Karpas-422 (cell line): ENCODE measurements at places on chromosomes 5 and 9.

GRCh38 chr5:80106916-80107315 lies 71.8 kb downstream of the THBS4 start:
- DNase-seq, result no peak

DNA sequence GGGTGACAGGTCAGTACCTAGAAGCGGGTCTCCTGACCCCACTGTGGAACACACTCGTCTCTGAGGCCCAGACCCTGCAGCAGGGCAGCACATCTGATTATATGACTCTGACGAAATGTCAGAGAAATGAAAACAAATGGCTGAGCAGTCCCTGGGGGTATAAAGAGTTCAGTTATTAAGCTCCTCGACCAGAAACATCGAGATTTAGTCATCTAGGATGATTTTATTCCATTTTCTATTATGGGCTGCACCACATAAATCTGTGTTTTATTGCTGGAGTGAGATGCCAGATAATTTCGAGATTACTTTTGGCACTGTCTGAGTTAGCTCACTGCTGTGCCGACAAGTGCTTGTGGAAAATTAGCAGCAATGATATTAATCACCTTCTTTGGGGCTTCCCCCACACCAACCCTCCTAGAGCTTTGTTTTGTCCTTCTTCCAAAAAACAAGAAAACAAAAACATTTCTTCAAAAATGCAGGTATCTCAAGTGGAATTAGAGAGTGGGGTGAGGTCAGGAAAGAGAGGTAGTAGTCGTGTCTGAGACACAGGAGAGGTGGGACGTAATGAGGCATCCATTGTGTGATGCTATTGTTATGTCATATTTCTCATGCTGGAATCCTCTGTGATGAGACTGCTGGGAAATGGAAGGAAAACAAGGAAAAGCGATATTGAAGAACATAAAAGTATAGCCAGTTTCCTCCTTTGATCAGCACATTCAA lies 495.5 kb downstream of the DMAC1 start:
- DNase-seq, result no peak

- no peak for DNase-seq
Measured at GRCh38 chr5:123000731-123001130, 35.8 kb downstream of the PPIC start.

DNA sequence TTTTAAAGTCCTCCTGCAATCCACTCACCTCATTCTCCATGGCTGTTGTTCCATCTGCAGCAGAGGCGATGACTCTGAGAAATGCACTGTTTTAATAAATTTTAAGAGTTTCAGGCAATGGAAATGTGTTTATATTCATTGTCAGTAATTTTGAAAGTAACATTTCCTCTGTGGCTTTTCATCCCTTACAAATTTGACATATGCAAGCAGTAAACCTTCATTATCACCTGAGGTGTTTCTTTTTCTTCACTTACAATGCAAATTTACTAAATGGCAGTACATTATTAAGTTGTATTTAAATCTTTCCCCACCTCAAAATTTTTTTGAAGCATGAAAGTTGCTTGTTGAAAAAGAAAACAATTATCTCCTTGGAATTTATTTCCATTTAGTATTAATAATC lies 136.9 kb downstream of the DIRAS2 start:
- DNase-seq, result no peak

DNA sequence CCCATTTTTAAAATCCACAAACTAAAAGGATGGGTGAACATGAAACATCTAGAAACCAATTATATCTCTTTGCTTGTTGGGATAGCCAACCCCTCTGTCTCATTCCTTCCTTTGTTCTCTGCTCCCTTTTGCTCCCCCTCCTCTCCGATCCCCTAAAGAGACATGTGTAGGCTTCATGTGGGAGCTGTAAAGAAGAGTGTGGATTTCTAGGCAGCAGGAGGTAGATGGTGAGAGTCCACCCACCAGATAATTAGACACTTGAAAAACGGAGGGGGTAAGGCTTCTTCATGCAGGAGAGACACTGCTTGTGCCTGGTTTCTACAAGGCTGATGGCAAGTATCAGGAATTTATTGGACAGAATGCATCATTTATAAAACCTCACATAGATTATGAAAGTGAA lies 27.3 kb upstream of the CFAP157 start:
- DNase-seq, result no peak

GRCh38 chr5:131795228-131795627 lies 1.6 kb downstream of the FNIP1 start:
- peak; percentile 57 for DNase-seq

DNA sequence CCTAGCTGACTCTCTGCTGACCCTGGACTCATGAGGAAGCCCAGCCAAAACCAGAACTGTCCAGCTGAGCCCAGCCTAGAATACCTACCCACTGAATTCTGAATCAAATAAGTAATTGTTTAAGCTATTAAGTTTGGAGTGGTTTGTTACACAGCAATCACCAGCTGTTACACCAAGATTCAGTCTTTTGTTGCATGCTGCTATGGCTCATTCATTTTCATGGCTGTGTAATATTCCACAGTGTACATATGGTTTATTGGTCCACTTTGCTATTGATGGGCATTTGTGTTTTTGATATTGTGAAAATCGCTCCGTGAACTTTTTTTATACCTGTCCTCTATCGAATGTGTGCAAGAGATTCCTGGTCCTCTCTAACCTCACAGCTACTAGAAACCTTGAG lies 156.4 kb downstream of the FGF18 start:
- DNase-seq, result no peak

DNA sequence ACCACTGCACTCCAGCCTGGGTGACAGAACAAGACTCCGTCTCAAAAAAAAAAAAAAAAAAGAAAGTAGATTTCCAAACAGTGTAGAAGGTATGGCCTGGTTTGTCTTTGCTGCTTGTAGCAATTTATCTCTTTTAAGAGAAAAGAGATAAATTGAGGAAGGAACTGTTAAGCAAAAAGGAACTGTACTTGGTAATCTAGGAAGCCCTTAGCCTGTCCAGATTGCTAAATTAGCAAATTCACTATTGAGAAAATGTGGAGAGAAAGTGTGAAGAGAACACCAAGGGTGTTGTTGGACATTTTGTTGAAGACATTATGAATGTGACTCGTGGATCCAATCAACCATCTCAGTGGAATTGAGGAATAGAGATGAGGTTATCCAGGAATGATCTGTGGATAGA lies 13.0 kb upstream of the SUSD3 start:
- DNase-seq, result no peak

GRCh38 chr9:96460882-96461281 lies 10.9 kb downstream of the HABP4 start:
- no peak for DNase-seq

DNA sequence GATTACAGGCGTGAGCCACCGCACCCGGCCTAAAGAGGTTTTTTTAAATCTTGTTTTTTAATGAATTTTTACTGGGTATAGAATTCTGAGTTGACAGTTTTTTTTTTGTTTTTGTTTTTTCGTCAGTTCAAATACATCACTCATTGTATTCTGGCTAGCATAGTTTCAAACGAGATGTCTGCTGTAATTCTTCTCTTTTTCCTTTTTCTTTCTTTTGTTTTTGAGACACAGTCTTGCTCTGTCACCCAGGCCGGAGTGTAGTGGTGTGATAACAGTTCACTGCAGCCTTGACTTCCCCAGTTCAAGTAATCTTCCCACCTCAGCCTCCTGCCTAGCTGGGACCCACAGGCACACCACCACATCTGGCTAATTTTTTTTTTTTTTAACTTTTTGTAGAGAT lies 2.2 kb upstream of the PRRT1B start:
- no peak for DNase-seq

- no peak for DNase-seq
Measured at GRCh38 chr5:1264211-1264610, 30.7 kb downstream of the TERT start.

DNA sequence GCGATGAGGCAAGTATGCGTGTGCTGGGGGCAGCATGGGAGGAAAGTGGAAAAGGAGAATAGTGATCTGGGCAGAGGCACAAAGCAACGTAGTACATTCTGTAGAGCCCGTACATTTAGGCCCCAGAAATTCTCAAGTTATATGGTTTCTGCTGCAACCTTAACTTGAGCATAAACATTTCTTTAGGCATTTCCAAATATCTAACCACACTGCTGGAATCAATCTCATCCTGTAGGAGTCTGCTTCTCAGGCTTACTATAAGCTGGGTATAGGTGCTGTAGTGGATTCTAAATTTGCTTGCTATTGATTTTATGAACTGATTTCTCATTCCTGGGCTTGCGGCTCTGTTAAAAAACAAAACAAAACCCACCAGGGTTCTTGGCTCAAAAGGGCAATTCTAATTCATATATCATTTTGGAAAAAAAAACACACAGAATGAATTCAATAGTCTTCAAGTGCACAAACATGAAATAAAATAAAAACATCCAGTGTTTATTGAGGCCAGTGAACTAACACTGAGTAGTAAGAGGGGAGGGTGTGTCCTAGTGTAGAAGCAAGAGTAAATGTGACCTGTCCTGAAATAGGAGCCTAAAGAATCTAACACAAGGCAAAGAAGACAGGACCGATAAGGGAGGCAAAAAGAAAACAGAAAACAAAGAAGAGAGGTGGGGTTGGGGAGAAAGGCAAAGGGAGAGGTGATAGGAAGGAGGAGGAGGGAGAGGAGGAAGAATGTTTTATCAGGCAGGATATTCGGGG lies 145.5 kb upstream of the LHFPL2 start:
- no peak for DNase-seq

GRCh38 chr5:14644623-14645237 lies 19.8 kb upstream of the OTULIN start:
- DNase-seq, result no peak

DNA sequence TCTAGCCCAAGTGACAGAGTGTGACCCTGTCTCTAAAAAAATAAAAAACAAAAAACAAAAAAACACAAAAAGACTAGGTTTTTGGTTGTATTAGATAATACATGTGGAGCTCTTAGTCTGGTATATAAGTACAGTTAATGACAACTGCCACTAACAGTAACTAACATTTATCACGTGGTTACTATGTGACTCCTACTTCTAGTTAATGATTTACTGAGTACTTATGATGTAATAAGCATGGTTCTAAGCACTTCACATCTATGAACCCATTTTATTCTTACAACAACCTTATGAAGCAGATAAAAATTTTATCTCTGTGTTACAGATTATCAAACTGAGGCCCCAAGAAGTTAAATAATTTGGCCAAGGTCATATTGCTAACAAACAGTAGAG lies 6.1 kb upstream of the TMEFF1 start:
- no peak for DNase-seq

- DNase-seq, result no peak
Measured at GRCh38 chr5:19676895-19677294, 311.1 kb downstream of the CDH18 start.

DNA sequence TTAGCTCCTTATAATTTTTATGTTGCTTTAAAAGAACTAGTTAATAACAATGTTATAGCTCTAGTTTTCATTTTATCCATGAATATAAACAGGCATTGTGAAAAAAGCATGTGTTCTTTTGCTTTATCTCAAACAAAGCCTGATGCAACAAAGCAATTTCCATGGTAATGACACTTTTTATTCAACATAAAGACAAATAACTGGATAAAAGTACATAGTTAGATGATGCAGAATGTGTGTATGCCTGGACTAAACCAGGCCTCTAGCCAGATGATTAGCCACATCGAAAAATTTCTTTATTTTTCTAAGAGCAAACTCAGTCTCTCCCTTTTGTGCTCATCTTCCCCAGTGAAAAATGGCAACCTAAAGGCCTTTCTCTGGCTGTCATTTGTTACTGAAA lies 125.6 kb upstream of the TARS1 start:
- no peak for DNase-seq

GRCh38 chr9:136079916-136080246 lies 15.2 kb downstream of the NACC2 start:
- DNase-seq, result no peak

DNA sequence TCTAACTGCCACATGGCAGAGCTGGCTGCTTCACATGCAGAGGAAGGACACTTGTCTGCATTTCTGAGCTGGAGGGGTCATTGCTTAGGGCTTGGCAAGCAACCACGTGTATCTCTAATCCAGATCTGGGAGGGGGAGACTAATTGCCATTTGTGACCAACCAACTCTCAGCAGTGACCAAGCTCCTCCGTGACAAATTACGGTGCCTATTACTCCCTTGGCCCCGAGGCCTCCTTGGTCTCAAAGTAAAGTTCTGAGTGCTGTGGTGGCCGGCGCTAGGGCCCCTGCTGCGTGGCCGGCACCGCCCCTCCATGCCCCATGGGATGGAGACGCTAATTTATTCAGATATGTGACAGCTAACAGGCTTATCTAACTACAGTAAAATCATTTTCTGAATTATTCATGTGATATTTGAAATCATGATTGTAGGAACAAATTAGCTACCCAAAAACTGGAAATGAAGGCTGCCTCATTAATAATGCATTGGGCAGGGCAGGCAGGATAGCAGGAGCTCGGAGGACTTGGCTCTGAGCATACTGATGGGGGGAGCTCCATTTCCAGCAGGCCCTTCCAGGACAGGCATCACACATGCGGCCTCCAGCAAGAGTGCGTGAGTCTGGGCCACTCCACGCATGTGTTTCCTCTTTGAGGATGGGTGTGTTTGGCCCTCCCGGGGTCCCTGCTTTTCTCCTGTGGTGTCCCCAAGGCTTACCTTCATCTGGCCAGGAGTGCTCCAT lies 67.7 kb downstream of the C5orf15 start:
- no peak for DNase-seq

- no peak for DNase-seq
Measured at GRCh38 chr9:16436545-16436944, 433.9 kb downstream of the BNC2 start.

GRCh38 chr9:34335376-34335775 lies 6.0 kb downstream of the NUDT2 start:
- no peak for DNase-seq

DNA sequence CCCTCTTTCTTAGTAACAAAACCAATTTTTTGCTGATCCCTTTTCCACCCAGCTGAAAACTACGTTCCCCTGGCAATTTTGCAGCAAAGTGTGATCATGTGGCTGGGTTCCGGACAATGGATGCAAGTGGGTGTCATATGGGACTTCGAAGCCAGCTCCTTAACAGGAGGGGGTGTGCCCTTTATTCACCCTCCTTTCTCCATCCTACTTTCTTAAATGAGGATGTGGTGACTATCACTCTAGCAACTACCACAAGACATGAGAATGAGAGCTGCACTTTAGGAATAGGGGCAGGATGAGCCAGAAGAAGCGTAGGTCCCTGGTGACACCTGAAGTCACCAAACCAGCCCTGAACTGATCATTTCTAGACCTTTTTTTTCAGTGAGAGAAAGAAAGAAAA lies 58.9 kb downstream of the IRF1 start:
- DNase-seq, result no peak

DNA sequence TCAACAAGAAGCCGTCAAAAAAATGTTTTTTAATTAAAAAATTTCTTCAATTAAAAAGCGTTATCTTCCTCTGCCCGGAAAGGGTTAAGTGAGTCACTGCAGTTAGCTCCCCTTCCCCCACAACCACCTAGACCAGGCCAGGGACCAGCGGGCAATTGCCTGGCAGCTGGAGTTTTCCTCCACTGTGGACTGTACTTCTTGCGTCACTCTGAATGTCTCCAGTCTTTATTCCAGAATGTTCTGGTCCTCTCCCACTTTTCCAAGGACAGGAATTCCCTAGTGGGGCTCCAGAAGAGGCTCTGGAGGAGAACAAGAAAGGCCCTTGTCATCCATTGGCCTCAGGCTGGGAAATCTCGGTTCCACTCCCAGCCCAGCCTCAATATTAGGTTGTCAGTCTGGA lies 114.0 kb downstream of the C9orf50 start:
- no peak for DNase-seq

GRCh38 chr9:26744191-26744965 lies 148.2 kb downstream of the CAAP1 start:
- DNase-seq, result peak; percentile 77

GRCh38 chr9:93812410-93812668 lies 142.8 kb downstream of the BARX1 start:
- no peak for DNase-seq

- no peak for DNase-seq
Measured at GRCh38 chr9:88651682-88652633, 117.0 kb downstream of the NXNL2 start.

GRCh38 chr9:93629920-93630319 lies 53.5 kb downstream of the PHF2 start:
- no peak for DNase-seq
